ENCODE measurements at places on chromosomes 5 and 9.

DNA sequence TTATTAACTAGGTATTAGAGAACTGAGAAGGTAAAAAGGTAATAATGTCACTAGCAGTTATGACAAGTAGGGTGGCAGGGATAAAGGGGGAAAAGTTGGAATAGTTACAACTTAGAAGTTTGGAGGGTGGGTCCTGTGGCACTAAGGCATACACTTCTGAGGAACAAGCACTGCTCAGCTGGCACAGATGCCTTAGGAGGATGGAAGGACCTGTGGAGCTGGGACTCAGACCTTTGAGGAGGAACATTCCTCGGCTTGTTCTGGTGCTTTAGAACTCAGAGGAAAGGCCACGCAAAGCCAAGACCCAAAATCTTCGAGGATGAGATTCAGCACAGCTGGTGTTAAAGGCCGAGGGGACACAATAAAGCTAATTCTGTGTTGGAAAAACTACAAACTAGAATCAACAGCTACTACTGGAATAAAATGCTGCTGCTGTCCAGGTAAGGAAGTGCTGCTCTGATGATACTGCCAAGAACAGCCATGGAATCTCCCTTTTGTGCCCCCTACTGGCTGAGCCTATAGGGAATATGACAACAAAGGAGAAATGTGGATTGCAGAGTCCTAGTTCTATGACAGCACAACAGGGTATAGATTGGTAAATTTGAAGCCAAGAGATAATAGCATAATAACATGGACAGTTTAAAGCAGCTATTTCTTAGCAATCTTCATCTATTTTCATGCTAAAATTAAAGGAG lies 126.7 kb downstream of the SLC25A46 start:
- DNase-seq, result peak; percentile 39

GRCh38 chr5:130335117-130335516 lies 430.9 kb downstream of the CHSY3 start:
- no peak for DNase-seq

- no peak for DNase-seq
These were observed 53.4 kb downstream of the VCAN start for GRCh38 chr5:83524991-83525390.

GRCh38 chr5:2866662-2867372 lies 115.3 kb upstream of the IRX2 start:
- no peak for DNase-seq

DNA sequence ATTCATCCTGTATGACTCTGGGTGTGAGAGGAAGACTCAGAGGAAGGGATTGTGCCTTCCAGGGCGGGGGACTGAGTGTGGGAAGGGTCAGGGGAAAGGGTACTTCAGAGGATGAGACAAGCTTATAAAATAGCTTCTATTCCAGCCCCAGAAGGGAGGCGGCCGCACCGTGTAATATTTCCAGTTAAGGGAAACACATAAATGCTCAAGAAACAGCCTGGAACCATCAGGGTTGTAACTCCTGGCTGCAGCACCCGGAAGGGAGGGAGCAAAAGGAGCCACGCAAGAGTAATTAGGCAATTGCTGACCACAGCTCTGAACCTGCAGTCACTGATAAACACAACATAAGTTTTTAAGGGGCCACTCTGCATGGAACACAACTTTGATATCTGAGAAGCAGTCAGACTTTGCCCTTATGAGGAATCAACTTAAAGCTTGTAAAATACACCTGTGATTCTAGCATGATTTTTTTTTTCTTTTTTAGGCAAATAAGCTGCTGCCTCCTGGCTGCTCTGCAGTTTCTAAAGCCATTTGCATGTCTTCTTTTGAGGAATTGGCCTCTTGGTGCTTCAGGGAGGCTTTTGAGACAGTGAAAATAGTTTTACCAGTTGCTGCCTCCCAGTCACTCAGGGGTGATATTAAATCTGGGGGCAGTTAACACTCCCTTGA lies 382.7 kb downstream of the ENC1 start:
- peak; percentile 38 for DNase-seq

- DNase-seq, result peak; percentile 42
These were observed 320.2 kb downstream of the RFX3 start for GRCh38 chr9:3205421-3206095.

GRCh38 chr5:7705261-7705660 lies 145.7 kb downstream of the CFAP90 start:
- no peak for DNase-seq

DNA sequence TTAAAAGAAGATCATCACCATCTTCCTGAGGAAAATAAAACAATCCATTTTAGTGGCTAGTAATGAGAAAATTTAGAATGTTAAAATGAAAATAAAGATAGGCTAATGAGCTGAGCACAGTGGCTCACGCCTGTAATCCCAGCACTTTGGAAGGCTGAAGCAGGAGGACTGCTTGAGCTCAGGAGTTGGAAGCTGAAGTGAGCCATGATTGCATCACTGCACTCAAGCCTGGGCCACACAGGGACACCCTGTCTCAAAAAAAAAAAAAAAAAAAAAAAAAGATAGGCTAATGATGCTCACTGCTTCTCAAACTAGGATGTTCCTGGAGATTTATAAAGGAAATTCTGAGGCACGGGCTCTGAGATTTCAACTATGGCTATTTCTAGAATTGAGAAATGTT lies 50.3 kb downstream of the CPLANE1 start:
- peak; percentile 12 for DNase-seq

DNA sequence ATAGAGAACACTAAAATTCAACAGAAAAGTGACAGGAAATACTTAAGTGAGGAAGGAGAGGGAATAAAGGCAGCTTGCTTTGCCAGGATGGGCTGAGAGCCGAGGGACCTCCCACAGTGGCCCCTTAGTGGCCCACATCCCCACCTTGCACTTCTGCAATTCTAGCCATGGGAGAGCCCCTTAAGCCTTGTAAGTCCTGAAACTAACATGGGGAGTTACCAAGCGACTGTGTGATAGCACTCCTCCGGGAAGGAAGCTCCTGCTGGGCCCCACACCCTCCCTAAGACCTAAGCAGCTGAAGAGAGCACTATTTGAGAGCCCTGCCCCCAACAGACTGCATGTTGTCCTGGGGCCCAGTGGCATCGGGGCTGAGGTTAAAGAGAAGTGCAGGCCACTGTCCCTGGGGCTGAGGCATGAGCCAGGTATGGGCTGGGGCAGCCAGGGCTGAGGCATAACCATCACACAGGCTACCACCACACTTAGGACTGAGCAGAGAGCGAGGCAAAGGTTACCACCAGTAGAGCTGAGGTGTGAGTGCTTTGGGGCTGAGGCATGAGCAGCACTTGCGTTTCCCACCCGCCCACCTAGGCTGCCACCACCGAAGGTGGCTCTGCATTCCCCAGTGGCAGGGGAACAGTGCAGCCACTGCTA lies 301.8 kb upstream of the TRPC7 start:
- no peak for DNase-seq

GRCh38 chr5:164799391-164799790 lies 1294.0 kb downstream of the MAT2B start:
- DNase-seq, result no peak

GRCh38 chr5:95962785-95963184 lies 1.1 kb upstream of the ELL2 start:
- DNase-seq, result no peak

- peak; percentile 77 for DNase-seq
These were observed 286.9 kb upstream of the TARS1 start for GRCh38 chr5:33153831-33154230.

DNA sequence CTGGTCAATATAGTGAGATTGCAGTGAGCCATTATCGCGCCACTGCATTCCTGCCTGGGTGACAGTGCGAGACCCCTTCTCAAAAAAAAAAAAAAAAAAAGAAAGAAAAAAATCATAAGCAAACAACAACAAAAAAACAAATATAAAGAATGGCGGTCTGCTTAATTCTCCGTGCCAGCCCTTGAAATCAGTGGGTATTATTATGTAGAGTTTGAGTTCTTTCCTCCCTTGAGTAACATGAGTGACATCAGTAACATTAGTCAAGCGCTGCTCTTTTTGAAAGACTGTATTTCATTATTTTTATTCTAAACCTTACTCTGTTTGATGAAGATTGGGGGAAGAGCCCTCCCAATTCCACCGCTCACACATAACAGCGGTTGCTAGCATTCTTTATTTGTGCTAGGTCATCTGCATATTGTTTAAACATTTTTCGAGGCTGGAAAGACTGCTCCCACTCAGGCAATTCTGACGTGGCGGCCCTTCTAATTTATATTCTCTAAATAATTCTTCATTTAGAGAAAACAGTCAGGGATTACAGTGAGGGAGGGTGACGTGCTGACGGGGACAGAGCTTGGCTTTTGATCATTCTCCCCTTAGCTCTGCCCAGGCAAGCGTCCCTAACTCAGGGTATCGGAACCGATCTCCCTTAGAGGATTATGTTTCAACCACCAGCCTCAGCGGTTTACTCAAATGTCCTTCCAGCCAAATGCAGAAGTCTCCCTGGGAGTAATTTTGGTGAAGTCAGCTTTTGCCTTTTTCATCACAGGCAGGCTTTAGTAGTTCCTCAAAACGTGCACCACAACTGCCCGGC lies 860 bp upstream of the MARCHF6 start:
- DNase-seq, result peak; percentile 87

GRCh38 chr9:126790561-126790960 lies 14.3 kb upstream of the ZBTB43 start:
- DNase-seq, result no peak

DNA sequence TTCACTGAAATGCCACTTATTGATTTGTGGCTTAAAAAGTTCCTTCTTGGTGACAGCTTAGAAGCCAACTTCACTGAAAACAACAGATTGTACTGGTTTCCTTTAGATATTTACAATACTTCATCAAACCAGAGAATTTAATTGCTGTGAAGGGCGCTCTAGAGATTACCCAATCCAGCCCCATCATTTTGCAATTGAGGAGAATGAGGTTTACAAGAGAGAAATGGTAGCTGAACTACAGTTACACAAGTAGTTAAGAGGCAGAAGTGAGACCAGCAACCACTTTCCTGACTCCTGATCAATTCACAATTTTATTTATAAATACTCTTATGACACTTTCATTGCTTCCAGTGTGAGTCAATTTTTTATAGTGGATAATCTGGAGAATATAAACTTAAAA lies 103.5 kb upstream of the APC start:
- DNase-seq, result no peak

- DNase-seq, result peak; percentile 46
These were observed 493.6 kb upstream of the KLF4 start for GRCh38 chr9:107983181-107983603.

- DNase-seq, result peak; percentile 65
These were observed 92.4 kb upstream of the NR3C1 start for GRCh38 chr5:143495821-143496275.

GRCh38 chr5:87541676-87542075 lies 128.9 kb upstream of the CCNH start:
- no peak for DNase-seq

DNA sequence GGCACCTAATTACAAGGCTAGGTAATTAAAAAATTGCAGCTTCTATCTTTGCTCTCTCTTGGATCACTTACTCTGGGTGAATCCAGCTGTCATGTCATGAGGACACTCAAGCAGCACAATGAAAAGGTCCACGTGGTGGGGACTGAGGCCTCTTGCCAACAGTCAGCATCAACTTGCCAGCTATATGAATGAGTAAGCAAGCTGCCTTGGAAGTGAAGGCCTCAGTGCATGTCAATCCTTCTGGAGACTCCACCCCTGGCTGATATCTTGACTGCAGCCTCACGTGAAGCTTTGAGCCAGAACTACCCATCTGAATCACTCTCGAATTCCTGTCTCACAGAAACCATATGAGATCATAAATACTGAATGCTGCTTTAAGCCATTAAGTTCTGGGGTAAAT lies 140.5 kb downstream of the SNX18 start:
- DNase-seq, result peak; percentile 65

DNA sequence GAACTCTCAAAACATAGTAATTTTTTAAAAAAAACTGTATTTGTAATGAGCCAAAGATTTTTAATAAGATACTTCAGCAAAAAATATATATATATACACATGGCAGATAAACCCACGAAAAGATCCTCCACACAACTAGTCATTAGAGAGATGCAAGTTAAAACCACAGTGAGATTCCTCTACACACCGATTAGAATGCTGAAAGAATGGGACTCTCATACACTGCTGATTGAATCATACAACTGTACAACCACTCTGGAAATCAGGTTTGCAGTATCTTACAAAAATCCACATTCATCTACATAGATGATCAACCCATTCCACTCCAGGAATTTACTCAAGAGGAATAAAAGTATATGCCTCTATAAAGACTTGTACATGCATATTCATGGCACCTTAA lies 43.7 kb downstream of the RASEF start:
- DNase-seq, result no peak

- DNase-seq, result peak; percentile 98
These were observed 7.5 kb downstream of the HSPA5 start for GRCh38 chr9:125233678-125234077.

GRCh38 chr5:74935752-74936091 lies 69.5 kb upstream of the FAM169A start:
- DNase-seq, result peak; percentile 33

DNA sequence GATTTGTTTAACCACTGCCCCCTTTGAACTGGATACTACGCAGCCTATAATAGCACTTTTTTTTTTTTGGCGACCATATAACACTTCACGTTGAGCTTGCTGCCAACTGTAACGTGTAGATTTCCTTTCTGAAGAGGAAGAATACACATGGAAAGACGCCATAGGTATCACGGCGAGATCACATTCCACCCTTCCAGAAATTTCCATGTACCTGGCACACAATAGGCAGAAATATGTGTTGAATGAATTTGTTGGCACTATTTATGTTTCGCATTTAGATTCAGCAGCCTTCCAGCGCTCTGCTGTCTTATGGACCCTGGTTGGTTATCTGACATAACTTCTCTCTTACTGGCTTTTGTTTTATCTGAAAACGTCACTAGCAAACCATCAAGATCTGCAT lies 250.3 kb downstream of the SLIT3 start:
- DNase-seq, result peak; percentile 1

GRCh38 chr9:127197861-127198430 lies 66.6 kb upstream of the GARNL3 start:
- no peak for DNase-seq

DNA sequence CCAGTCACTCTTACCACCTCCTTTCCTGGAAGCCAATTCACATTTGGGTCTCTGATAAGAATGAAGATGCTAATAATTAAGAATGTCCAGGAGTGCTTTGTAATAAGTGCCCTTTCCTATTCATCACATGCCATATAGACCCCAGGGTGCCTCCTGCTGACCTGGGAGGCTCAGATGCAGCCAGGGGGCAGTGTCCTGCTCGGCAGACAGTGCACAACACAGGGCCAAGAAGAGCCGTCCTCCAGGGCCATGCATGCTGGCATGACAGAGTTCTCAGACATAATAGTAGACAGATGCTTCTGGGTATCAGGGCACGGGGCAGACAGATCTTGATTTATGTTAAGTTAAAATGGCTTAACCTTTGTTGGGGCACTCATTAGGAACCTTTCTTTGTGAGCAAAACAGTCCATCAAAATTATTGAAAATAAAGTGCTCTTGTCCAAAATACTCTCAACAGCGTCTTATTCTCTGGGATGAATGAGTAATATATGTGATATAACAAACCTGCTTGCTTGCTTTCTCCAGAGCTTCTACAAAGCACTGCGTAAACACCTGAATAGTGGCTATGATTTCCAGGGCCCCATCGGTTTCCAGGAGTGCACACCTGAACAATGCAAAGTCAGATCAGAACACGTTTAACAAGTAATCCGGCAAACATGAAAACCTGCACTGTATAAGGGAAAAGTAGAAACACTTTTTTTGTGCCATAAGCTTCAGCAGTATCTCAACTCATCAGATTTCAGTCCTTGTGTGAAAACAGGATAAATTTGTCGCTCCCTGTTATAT lies 192.7 kb downstream of the FANCC start:
- no peak for DNase-seq

Data from M059J (cell line).